ENCODE measurements at places on chromosomes 4 and X.
A peak's percentile ranks its signal among the peaks of the same experiment; 100 is the strongest.

- peak; percentile 26 for DNase-seq
These were observed 8.6 kb upstream of the HAUS3 start for GRCh38 chr4:2250357-2251072.

DNA sequence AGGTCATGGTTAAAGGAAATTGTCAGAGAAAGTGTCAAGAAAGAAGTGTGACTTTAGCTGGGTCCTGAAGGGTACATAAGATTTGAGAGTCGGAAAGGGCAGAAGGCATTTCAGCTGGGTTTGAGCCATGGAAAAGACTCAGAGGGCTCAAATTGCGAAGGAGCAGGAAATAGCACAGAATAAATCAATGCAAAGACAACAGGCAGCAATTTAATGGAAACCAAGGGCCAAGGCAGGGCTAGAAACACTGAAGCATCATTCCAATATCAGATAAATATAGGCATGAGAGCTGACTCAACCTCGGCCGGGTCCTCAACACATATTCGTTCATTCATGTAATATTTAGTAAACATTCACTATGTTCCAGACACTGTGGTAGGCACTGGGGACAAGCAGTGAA lies 3.6 kb upstream of the FMR1 start:
- no peak for DNase-seq

DNA sequence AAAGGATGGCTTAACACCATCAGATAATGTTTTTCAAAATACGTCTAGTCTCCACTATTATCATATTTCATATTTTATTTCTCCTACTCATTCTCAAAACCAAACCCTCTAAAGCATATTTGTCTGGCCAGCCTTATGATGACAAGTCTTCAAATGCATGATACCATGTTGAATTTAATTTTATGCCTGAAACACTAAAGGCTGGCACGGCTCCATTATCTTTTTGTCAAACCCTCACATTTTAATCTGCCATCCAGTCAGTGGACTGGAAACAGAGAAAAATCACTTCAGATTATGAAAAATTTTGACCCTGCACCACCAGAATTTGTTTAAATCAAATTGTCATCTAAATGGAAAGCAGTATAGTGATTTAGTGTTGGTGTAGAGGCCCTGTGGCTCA lies 42.9 kb downstream of the SCD5 start:
- no peak for DNase-seq

DNA sequence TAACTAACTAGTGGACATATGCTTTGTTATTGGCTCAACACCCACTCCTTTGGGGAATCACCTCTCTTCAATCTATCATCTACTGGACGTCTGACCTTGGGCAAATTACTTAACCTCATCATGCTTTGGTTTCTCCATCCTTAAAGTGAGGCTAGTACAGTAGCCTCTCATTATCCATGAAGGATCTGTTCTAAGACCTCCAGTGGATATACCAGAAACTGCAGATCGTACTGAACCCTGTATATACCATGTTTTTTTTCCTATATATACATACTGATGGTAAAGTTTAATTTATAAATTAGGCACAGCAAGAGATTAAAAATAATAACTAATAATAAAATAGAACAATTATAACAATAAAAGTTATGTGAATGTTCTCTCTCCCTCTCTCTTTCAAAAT lies 56.2 kb downstream of the HMGB3 start:
- no peak for DNase-seq

- no peak for DNase-seq
These were observed 50.2 kb upstream of the SLC7A11 start for GRCh38 chr4:138292321-138292720.

DNA sequence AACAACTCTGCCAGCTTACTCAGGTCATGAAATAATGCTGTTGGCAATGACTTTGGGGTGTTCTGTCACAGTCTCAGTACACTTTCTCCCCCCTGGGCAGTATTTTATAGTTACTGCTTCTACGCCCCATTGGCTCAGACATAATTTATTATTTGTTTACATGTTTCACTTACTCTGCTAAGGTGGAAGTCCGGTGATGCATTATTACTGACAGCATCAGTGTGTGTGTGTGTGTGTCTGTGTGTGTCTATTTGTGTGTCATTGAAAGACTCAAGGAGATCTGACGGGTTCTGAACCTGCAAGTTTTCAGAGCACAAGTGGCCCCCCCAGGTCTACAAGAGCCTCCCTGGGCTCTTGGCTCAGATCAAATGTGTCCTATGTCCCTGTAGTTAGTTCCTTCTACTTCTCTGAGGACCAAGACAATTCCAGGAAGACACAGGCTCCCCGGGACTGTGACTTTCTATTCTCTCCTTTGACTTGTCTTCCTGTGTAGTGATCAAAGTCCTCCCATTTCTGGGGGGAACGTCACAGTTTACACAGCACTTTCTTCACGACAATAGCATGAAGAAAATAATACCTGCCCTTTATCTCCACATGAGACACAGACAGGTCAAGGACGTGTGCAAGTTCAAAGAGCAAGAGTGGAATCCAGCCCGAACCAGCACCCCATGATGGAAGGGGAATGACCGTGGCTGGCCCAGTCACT lies 283.7 kb upstream of the GATB start:
- no peak for DNase-seq

All from GM12892 (cell line).